Activated naive CD4-positive, alpha-beta T cell (primary cell): ENCODE measurements at places on chromosomes 3 and 15.

- no peak for DNase-seq
Observed at GRCh38 chr15:101528917-101529299, 39.4 kb upstream of the PCSK6 start.

DNA sequence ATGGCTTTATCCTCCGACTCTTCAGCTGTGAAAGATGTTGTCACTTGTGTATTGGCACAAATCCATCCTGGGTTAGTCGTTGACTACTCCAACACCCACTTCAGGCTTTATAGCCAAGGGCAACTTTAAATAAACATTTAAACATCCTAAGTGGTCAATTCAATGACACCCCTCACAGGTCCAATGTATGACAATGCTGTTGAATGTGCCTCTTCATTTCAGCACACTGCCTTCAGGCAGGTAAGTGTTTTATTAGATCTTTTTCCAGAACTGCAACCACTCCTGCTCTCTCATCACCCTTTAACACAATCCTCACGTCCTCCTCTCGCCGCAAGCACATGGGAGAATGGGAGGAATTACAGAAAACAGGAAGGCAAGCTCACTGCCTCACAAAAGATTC, 30.3 kb downstream of the IL12A start:
- DNase-seq: no peak

DNA sequence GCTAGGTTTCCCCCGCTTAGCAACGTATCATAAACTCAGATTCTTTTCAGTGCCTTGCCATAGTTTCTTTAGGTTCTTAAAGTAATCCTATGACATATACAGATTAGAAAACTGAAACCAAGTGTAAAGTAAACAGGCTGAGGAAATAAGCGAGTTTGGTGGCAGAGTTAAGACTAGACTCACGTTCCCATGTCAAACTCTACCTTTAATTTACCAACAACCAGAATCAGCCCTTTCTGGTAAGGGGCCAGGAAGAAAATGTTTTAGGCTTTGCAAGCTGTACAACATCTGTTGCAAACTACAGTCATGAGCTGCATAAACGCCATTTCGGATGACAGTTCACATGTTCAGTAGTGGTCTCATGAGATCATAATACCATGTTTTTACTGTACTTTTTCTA, 128.0 kb upstream of the PRICKLE2 start:
- no peak for DNase-seq

GRCh38 chr3:124447845-124448244, 282.4 kb upstream of the UMPS start:
- no peak for DNase-seq

- DNase-seq: no peak
Observed at GRCh38 chr3:54121414-54122323, 683 bp upstream of the CACNA2D3 start.

DNA sequence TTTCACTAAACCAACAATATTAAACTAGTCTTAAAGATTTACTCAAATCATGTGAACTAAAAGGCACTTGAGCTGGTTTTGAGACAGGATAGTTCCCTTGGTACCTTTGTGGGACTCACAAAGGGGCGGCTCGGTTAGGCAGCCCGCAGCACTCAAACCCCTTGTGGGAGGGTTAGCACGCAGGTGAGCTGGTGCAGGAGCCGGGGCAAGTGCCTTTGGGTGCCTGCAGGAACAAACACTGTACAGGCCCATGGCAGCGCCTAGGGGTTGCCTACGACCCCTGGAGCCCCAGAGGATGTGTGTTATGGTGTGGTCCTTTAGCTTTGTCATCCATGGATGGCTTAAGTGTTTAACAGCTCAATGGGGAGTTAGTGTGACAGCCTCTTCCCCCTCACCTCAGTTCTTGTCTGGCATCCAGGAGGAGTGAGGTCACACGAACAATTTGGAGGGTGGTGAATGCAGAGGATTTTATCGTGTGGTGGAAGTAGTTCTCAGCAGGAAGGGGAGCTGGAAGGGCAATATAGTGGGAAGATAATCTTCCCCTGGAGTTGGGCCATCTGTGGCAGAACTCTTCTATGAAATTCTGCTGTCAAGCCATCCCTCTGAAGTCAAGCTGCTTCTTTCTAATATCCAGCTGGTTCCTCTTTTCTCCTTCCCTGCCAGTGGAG, 470.9 kb downstream of the RBMS3 start:
- no peak for DNase-seq
